Globus pallidus (tissue), 1 donor: ENCODE measurements at places on chromosomes 3 and 15.

DNA sequence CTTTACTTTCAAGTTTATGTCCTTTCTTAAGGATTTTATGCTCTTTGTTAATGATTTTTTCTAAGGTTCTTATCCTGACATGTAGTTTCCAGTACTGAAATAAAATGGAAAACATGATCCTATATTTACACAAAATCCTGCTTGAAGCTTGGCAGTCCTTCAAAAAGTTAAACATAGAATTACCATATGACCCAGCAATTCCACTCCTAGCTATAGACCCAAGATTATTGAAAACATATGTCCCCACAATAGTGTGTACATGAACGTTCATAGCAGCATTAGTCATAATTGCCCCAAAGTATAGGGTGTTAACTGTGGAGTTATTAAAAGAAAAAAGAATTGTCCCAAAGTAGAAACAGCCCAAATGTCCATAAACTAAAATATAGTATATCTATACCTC lies 33.2 kb downstream of the ITGB5 start:
- DNase-seq = no peak

GRCh38 chr3:9339761-9340471 lies 22.9 kb upstream of the THUMPD3 start:
- DNase-seq = no peak

DNA sequence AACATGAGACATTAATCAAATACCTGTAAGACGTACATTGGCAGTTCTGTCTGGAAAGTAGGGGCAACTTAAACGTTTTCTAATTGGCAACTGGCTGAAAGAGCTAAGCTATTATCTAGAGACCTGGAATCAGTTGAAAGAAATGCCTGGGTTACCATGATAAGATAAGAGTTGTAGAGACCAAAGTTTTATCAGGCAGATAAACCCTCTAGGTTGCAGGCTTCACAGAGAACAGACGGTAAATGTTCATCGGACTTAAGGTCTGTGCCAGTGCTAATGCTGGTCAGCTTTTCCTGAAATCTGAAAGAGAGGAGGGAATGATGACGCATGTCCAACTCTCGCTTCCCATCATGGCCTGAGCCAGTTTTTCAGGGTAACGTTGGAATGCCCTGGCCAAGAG lies 196.2 kb downstream of the ROBO2 start:
- no peak for DNase-seq

- DNase-seq = no peak
Measured at GRCh38 chr3:43291546-43291945, 5.2 kb downstream of the SNRK start.

DNA sequence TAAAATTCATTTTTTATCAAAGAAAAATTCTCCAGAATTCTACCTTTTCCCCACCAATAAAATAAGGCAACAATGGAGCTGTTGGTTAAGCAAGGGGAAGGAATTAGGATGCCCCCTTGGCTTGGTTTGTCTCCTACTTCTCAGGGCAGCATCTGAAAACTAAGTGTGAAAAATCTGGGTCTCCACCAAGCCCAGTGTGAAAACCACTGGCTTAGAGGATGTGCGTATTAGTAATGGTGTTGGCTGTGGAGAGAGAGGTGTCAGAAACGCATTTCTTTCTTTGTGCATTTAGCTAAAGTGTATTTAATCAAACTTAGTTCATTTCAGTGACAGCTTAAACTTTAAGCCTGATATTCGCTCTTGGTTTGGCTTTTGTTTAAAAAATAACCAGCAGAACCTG lies 662.7 kb downstream of the MCTP2 start:
- no peak for DNase-seq

GRCh38 chr3:107734317-107734716 lies 211.6 kb downstream of the BBX start:
- DNase-seq = no peak
